IMR-90 (cell line): ENCODE measurements at places on chromosomes 13 and 19. TPM values are rescaled to one million over a fixed set of nuclear protein-coding genes. Genes with fewer than 3 reads are reported as not detected.
A peak's percentile ranks its signal among the peaks of the same experiment; 100 is the strongest.

Gene TEX30
- 8.1 and 15.3 TPM in 2 replicates for total RNA-seq

- H3K4me1 ChIP-seq, result no peaks in the 10 kb centered on the region
- no peaks in the 10 kb centered on the region for H3K36me3 ChIP-seq
- H3K27me3 ChIP-seq, result peaks cover 96% of the 10 kb centered on the region
- no peak overlapping the region for H3K4me3 ChIP-seq
Measured at GRCh38 chr19:49437231-49437630, 4.1 kb downstream of the SLC17A7 start.

GRCh38 chr19:53553865-53554791, 16.2 kb downstream of the ZNF331 start:
- peaks cover under 1% of the 10 kb centered on the region for H3K4me1 ChIP-seq
- DNase-seq, result peak; percentile 93
- H3K4me3 ChIP-seq, result peak overlapping the region; percentile 76
- peaks cover 2% of the 10 kb centered on the region for H3K36me3 ChIP-seq
- peak overlapping the region; percentile 47 for H3K27ac ChIP-seq

- H3K27me3 ChIP-seq, result no peaks in the 10 kb centered on the region
- H3K4me3 ChIP-seq, result no peak overlapping the region
- no peaks in the 10 kb centered on the region for H3K4me1 ChIP-seq
Measured at GRCh38 chr13:71828117-71828516, 38.9 kb downstream of the DACH1 start.

- H3K36me3 ChIP-seq, result no peaks in the 10 kb centered on the region
- peak; percentile 85 for DNase-seq
Measured at GRCh38 chr13:51619614-51620013, 35.4 kb downstream of the WDFY2 start.

GRCh38 chr13:107373551-107373950, 805.6 kb upstream of the ARGLU1 start:
- H3K36me3 ChIP-seq, result no peaks in the 10 kb centered on the region
- no peaks in the 10 kb centered on the region for H3K27me3 ChIP-seq
- DNase-seq, result peak; percentile 91
- peaks cover 18% of the 10 kb centered on the region for H3K4me1 ChIP-seq
- peak overlapping the region; percentile 73 for H3K27ac ChIP-seq
